Cerebellum (tissue), 4 donors: ENCODE measurements at places on chromosomes 2 and 18. TPM values are rescaled to one million over a fixed set of nuclear protein-coding genes. Genes with fewer than 3 reads are reported as not detected.
A peak's percentile ranks its signal among the peaks of the same experiment; 100 is the strongest.

DNA sequence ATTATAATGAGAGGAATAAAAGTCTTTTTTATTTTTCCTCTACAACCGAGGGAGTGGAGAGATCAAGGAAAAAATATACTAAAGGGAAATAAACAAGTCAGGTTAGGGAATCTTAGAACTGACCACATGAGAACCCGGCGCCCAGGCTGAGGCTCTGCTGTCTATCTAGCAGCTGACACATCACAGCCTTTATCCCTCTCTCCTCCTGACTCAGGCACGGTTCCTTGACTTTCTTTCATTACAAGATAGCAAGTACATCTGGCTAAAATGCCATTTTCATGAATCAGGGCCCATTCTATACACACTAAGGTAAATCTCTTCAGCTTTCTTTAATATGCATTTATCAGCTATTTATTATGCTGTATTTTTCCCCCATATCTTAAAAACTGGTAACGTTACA lies 296.0 kb downstream of the TMX3 start:
- no peak for DNase-seq

Gene CAPN14
- 2.8 TPM for total RNA-seq

DNA sequence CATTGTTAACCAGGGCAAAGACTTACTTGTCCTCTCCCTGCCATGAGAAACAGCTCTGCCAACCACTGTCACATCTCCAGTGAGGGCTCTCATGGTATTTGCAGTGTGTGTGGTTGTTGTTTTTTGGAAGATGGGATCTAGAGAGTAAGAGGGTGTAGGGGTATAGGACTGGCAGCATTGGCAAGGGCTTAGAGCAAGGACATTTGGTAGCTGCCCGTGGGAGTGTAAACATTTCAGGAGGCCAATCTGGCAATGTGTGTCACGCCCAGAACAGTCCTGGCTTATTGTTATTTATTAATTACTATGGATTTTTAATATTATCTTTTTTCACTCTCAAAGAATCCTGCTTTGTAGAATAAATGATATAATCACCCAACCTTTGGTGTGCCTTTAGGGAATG lies 90.5 kb downstream of the TMEM17 start:
- peak; percentile 12 for DNase-seq

DNA sequence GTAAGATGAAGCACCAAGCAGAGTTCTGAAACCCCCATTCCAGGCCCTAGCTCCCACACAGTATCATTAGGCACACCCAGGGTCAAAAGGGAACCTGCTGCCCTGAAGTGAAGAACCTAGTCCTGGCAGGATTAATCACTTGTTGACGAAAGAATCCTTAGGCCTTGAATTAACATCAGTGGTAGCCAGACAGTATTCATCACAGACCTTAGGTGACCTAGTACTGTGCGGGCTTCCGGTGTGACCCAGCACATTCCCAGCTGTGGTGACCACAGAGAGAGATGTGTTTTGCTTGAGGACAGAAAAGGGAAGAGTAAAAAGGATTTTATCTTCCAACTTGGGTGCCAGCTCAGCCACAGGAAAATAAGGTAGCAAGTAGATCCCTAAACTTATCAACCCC lies 1071.4 kb upstream of the FAM98A start:
- DNase-seq = no peak

Gene DHRS9
- 0.64 TPM for total RNA-seq

Gene TMEFF2
- 88.4 TPM for total RNA-seq
